ENCODE measurements at places on chromosomes 5 and 9.

DNA sequence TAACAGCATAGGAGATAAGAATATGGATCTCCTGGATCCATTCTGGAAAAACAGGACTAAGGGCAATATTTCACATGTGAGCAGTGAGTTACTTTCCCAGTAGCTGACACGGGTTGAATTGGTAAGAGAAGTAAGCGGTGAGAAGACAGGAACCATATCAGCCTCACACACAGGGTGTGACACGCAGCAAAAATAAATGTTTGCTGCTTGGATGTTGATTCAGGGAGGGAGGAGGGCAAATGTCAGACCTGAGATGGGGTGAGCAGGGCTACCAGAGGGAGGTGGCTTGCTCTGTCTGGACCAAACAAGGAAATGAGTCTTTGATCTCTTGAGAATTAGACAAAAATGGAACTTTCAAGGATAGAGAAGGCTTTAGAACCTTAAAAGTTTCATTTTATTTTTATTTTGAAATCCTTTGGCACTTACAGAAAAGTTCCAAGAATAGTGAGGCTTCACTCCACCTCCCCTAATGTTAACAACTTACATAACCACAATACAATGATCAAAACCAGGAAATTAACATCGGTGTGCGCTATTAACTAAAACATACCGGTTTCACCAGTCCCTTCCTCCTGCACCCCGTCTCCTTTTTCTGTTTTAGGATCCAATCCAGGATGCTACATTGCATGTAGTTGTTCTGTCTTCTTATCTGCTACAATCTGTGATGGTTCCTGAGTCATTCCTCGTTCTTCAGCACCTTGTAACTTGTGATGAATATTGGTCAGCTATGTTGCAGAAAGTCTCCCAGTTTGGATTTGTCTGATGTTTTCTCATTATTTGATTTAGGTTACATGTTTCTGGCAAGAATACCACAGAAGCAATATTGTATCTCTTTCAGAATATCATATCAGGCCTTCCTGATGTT is 20.5 kb upstream of the ARHGEF28 start:
- no peak for DNase-seq

- DNase-seq: no peak
Measured at GRCh38 chr5:164214698-164215097, 709.3 kb downstream of the MAT2B start.

DNA sequence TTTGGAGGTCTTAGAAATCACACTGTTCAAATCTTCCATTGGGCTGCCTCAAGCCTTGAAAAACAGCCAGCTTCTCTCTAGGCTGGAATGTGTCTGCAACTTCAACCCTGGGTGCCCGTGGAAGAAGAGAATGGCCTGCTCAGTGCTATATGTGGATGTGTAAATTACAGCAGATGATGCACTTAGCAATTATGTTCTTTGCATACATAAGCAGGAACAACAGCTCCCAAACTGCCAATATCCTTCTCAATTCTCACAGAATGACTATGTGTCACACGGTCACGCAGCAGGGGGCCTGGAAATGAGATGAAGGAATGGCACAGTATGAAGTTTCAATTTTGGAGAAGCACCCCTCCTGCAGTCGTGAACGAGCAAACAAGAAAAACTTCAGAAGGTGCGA is 175.2 kb upstream of the SMARCA2 start:
- no peak for DNase-seq

DNA sequence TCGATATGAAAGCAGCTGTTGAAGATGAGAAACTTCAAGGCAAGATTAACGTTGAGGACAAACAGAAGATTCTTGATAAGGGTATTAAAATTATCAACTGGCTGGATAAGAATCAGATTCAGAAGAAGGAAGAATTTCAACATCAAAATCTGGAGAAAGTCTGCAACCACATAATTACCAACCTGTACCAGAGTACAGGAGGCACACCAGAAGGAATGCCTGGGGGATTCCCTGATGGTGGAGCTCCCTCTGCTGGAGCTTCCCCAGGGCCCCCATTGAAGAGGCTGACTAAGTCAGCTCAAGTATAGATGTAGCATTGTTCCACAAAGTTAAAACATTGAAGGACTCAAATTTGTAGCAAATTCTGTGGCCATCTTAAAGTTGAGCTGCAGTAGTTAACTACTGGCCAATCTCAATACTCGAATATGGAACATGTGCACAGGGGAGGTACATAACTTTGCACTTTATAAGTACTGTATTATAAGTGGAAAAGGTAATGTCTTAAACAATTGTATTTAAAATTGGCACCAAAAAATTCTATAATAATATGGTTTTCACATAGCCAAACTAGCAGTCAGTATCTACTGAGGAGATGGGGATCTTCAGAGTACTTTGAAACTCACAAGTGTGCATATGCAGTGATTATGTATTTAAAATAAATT is 237.5 kb downstream of the CHSY3 start:
- peak; percentile 9 for DNase-seq

GRCh38 chr5:105230516-105231157 is 1668.0 kb upstream of the NUDT12 start:
- no peak for DNase-seq

DNA sequence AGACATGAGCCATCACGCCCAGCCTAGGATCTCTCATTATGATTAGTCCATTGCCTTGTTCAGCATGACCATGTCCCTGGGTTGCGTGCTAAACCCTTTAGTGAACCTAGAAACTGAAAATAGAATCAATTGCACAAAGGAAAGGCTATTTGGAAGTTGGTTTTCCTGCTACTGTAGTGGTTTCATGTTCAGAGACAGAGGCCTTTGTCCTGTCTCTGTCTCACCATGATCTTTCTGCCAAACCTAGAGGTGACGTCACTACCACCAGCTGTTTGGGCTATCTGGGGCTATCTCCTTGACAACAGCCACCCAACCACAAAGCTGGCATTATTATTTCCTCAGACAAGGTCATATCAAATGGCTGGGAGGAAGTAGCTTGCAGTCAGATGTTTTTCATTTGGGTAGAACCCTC is 4.0 kb upstream of the CDK5RAP2 start:
- DNase-seq: peak; percentile 91

- no peak for DNase-seq
Measured at GRCh38 chr9:124708633-124709291, 62.3 kb downstream of the NR6A1 start.

DNA sequence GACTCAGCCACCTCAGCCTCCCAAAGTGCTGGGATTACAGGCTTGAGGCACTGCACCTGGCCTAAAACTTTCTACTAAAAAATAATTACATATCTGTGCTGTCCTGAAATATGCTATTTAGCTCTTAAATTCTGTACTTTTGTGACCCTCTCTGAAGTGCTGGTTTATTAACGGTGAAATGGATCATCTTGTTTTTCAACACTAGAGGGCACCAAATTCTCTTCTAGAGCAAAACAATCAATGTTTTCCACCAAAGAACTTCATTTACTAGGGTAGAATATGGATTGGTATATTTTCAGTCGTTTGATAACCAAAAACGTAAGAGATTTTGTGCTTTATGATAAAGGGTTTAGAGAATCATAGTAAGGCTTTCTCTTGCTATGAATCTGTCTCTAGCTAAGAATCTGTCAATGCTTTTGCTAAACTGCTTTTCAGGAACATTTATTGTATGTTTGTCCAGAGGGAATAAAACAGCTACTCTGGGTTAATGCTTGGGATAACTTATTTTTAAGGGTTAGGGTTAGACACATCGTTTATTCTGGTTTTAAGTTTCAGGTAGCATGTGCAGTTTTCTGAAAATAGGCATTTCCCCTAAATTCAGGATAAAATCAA is 63.6 kb downstream of the RNF180 start:
- DNase-seq: peak; percentile 12

DNA sequence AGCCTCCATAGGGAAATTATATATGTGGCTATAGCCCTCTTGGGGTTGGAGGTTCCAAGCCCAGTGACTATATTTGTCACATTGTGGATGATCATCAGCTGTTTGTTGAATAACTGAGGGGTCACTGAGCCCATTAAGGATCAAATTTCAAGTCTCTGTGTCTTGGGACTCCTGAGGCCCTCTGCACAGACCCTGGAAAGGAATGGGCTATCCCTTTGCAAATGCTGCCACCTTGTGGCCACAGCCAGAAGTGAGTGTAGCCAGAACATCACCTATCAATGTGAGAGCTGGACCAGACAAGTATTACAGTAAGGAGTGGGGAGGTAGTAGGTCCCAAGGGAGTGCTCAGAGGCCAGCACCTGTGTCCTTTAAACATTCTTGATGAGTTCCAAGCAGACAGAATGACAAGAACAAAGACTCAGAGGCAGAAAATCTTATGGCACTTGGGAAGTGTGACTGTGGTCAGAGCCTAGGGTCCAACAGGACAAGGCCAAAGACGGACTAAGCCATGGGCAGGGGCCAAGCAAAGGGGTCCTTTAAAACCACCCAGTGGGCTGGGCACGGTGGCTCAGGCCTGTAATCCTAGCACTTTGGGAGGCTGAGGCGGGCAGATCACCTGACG is 8.2 kb downstream of the RPP25L start:
- peak; percentile 75 for DNase-seq

DNA sequence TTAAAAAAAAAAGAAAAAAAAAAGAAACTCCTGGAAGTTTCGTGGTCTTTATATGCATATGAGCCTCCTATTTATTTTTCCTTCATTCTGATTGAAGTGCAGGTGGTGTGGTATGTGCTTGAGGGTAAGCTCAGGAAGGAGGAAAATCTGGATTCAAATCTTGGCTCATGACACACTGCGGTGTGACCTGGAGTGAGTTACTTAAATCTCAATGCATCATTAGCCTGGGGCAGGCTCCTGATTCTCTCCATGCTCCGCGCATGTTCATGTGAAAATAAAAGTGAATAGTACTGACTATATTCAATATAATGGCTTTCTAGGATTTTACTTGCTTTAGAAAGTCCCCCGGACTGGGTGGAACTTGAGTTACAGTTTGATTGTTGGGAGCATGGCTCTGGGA is 35.6 kb downstream of the PTTG1 start:
- no peak for DNase-seq

DNA sequence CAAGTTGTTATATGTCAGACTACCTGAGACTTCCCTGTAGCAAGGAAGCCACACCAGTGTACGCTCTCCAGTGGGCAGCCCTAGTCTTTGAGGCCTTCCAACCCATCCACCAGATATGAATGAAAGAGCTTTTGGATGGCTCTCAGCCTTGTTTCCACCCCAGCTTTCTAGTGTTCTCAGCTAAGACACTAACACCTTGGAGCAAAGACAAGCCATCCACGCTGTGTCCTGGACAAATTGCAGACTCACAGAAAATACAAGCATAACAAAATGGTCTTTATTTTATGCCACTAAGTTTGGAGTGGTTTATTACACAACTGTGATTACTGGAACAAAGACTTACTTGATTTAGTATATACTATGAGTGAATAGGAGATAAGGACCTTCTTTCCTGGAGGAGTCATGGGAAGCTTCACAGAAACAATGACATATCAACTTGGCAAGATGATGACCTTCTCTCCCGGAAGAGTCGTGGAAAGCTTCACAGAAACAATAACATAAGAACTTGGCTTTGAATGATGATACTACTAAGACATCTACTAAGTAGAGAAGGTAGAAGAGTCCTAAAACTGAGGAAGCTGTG is 134.0 kb upstream of the VCAN start:
- no peak for DNase-seq

DNA sequence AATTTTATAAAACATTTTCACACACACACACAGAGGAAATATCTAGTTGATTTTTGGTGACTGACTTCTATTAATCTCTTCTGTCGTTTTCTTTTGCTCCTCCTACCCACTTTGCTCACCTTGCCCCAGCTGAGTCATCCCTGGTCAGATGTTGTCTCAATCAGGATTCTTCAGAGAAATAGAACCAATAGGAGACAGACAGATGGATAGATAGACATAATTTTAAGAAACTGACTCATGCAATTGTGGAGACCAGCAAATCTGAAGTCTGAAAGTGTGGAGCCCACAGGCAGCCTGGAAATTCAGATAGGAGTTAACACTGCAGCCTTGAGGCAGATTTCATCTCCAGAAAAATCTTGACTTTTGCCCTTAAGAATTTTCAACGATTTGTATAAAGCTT is 37.0 kb upstream of the PIK3R1 start:
- no peak for DNase-seq

DNA sequence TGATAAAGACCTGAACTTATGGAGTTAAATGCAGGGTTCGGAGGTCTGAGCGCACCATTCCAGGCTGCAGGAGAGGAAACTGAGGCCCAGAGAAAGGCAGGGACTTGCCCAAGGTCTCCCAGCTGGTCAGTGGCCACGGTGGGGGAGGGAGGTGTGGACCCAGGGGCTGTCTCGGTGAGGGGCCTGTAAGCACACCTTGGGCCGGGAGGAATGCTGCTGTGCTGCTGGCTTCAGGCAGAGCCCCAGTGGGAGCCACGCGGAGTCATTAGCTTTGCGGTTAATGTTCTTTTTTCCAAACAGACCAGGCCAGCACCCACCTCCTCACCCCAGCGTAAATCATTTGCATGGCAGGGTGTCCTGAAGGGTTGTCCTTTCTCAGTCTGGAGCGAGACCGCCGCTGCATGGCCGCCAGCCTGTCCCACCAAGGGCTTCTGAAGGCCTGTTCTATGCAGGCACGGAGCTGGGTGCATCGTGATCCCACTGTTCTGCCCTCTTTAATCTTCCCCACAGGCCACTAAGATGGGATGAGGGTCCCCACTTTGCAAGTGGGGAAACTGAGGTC is 35.9 kb downstream of the NEURL1B start:
- no peak for DNase-seq

- no peak for DNase-seq
Measured at GRCh38 chr9:137683262-137683864, 64.6 kb downstream of the EHMT1 start.
